ENCODE measurements at places on chromosomes 13 and 19.

DNA sequence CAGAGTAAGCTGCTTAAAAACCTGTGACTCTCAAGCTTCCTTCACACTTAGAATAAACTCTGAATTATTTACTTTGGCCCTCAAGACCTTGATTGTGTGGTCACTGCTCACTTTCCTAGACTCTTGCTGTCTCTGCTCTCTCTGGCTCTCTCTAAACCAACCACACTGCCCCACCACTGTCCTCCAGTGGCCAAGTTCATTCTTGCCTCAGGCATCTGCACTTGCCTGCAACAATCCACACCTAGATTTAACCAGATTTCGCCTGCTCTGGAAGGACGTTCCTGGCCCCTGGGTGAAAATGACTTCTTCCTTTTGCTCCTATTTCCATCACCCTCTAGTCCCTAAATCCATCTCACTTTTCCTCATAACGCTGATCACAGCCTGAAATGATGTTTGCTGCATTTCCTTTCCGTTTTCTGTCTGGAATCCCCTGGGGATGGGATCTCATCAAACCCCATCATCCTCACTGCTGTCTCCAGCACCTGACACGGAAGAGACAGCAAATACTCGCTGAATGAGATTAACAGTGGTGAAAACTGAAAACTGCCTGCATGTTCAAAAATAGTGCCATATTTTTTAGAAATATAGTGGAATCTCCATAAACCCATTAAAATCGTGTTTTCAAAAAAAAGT lies 232.6 kb downstream of the UQCRFS1 start:
- DNase-seq: peak; percentile 54

GRCh38 chr13:82900453-82900852 lies 981.8 kb downstream of the SLITRK1 start:
- no peak for DNase-seq

DNA sequence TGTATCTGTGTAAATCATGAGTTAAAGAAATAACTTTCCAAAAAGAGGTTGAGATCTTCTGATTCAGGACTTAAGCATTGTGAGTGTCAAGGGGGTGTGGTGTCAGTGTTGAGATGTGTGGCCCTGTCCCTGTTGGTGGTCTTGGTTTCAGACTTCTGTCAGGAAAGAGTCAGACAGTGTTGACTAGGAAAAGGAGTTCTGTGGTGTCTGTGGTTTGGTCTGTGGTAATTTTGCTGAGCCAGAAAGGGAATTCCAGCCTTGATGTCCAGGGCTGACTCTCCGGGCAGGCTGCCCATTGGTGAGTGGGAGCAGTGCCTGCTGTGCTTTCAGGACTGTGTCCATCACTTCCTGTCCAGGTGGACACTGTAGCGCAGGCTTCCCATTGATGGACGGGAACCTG lies 39.8 kb upstream of the IGFL4 start:
- DNase-seq: peak; percentile 98

DNA sequence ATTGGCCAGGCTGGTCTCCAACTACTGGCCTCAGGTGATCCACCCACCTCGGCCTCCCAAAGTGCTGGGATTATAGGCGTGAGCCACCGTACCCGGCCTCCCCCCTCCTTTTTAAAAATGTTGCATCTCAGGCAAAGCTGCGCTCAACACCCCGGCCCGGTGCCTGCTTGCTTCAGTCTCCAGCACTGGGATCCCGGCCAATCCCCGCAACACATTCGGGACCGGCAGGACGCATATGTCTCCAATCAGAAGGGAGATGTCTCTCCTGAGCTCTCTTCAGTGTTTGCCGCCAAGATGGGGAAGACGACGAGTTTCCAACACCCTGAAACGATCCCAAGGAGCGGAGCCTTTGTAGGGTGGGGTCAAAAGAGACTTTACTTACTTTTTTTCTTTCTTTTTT lies 16.1 kb downstream of the GNG7 start:
- no peak for DNase-seq

GRCh38 chr19:19110410-19111135 lies 27.7 kb downstream of the TMEM161A start:
- peak; percentile 20 for DNase-seq

DNA sequence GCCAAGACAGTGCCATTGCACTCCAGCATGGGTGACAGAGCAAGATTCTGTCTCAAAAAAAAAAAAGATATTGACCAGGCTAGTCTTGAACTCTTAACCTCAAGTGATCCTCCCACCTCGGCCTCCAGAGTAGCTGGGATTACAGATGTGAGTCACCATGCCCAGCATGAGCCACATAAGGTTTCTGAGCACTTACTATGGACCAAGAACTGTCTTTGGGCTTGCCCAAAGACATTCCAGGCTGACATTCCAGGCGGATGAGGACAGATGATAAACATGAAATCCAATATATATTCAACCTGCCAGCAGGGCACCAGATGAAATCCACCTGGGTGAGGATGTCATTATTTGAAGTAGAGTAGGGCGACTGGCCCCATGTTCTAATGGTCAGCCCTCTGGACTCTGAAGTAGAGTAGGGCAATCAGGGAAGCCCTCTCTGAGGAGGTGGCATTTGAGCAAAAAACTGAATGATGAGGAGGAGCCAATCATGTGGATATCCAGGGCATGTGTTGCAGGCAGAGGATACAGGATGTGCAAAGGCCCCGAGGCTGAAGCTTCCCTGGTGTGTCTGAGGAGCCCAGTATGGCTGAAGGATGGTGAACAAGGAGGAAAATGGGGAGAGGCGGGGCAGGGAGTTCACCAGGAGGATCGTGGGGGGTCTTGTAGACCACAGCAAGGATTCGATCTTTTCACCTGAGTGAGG lies 4.0 kb downstream of the C19orf38 start:
- peak; percentile 66 for DNase-seq

- no peak for DNase-seq
These were observed 51.3 kb downstream of the C13orf46 start for GRCh38 chr13:113922412-113923118.

All from fibroblast of skin of right biceps (primary cell).